ENCODE measurements at places on chromosomes 2 and 18.

- no peak for DNase-seq
Observed at GRCh38 chr2:223095207-223095606, 43.2 kb downstream of the KCNE4 start.

DNA sequence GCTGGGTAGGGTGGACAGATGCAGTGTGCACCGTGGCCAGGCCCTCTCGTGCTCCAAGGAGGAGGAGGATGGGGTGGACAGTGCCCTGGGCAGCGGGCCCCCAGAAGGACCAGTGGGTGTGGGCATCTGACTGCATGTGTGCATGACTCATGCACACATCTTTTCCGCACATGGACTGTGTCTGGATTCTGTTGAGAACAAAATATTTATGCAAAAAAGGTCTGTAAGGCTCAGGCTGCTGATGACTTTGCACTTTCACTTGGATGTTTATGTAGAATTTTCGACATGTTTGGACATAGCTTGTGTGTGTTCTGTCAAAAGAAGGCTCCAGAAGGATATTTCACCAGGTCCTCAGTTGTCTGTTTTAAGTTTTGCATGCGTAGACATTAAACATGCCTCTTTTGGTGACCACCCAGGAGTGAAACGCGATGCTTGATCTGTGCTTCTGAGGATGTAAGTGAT lies 45.6 kb downstream of the MTCL1 start:
- no peak for DNase-seq

DNA sequence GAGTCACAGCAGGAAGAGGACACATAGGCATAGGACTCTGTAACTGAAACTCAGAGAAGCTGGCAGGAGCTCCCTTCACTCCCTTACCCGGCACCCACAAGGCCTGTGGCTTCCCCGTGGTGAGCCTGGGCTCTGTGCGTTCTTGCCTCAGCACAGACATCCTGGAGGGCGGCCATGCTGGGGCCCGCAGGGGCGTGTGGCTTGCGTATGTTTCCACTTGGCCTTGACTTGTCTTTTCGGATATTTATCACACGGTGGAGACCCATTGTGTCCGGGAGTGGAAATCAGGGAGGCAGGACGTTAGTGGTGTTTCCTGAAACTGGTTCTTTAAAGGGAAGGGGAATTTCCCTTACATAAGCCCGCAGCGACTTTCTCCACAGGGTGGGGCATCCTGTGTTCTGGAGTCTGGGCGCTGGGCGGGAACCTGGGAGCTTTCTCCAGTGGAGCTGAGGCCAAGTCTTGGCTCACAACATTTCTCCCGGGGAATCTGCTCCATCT lies 49.9 kb upstream of the EML6 start:
- no peak for DNase-seq

DNA sequence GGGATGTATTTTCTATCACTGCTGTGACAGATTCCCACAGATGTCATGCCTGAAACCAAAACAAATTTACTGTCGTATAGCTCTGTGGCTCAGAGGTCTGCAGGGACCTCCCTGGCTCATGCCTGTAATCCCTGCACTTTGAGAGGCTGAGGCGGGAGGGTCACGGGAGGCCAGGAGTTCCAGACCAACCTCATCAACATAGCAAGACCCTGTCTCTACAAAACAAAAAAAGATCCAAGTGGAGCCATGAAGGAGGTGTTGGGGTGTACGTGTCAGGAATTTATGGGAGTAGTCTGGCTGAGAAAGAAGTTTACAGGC lies 51.0 kb upstream of the FAHD2A start:
- DNase-seq: no peak
